ENCODE measurements at places on chromosomes 1 and 21. TPM values are rescaled to one million over a fixed set of nuclear protein-coding genes. Genes with fewer than 3 reads are reported as not detected.

DNA sequence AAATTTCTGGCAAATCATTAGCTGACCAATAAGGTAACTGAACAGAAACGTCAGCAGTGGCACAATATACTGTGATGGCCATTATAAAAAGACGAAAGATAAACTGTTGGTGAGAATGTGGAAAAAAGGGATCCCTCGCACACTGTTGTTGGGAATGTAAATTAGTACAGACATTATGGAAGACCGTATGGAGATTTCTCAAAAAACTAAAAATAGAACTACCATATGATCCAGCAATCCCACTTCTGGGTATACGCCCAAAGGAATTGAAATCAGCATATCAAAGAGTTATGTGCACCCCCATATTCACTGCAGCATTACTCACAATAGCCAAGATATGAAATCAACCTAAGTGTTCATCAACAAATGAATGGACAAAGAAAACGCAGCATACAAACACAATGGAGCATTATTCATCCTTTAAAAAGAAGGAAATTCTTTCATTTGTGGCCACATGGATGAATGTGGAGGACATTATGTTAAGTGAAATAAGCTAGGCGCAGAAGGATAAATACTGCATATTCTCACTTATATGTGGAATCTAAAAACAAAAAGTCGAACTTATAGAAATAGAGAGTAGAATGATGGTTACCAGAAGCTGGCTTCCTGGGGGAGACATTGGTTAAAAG lies 257.7 kb downstream of the RHOU start:
- no peak for DNase-seq

- peak; percentile 86 for DNase-seq
Measured at GRCh38 chr1:64080941-64081562, 122.4 kb upstream of the UBE2U start.

DNA sequence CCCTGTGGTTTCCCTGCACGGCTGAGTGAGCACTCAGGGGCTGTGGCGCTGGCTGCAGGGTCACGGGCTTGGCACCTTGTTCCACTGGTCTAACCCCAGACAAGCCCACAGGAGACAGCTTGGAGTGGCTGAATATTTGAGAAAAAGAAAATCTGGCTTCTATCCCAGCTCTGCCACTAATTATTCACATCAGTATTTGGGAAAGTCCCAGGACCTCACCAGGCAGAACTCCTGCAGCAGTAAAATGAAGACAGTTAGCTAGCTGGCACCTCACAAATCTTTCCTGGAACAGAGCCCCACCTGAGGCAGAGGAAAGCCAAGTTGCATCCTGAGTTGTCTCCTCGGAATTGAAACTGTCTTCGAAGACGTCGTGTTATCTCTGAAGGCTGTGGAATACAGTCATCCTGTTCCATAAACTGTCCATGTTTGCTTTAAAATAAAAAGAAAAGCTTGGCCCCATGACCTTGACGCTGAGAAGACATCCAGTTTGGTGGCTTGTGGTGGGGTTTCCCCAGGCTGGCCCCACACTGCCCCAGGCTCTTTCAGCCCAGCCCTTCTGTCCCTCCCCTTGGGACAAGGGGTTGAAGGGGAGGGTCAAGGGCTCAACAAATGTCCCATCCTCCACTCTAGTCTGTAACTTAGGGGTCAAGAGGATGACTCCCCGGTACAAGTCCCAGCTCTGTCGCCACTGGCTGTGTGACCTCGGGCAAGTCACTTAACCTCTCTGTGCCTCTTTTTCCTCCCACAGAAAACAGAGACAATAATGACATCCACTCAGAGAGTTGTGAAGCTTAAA lies 93.8 kb upstream of the TMPRSS2 start:
- peak; percentile 23 for DNase-seq

DNA sequence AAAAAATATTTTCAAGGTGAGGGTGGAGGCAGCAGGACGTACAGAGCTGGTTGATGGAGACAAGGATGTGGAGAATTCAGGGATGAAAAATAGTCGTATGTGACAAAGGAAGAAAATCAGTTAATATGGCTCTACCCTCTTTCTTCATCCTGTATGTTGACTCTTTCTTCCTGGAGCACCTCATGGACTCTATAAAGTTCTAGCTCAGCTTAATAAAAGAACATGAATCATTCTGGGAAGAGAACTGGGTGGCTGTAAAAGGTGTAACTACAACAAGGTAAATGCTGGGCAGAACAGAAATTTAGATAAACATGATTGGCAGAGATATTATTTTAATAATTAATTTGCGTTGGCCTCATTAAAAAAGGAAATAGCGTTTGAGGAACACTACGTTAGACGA lies 241.8 kb upstream of the MAP1LC3C start:
- no peak for DNase-seq

GRCh38 chr1:3539707-3540425 lies 71.4 kb downstream of the MEGF6 start:
- DNase-seq: peak; percentile 30

GRCh38 chr1:109191891-109192290 lies 21.8 kb upstream of the SARS1 start:
- no peak for DNase-seq

DNA sequence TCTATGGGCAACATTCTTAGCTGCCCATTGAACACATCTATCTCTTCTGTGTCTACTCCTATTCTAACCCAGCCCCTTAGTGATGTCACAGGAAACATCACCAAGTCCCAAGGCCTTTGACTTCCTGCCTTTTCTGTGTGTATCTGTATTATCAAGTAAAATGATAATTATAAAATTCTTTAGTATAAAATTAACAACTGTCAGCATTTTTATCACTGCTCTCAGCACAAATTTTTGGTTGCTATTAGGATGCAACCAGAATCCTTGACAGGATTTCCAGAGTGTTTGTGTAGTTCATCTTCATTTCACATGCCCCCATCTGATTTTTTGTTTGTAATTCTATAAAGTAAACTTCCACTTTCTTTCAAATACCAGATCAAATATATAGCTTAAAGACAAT lies 33.8 kb downstream of the OR10Z1 start:
- no peak for DNase-seq

DNA sequence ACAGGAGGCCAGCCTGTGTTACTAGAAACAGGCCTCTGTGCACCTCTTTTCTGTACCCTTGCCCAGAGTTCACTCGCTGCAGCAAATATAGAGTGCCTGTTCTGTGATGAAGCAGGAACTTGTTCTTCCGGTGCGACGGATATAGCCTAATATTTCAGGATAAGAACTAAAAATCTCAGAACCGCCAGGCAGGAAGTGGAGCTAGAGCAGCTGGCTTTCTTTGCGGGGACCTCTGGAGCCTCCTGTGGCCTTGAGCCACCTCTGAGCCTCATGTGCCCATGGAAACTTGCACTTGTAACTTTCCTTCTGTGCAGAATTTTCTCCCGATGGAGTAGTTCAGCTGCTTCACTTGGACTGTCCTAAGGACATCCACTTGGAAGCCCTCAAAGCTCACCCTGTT lies 44.5 kb upstream of the VAMP3 start:
- DNase-seq: no peak

DNA sequence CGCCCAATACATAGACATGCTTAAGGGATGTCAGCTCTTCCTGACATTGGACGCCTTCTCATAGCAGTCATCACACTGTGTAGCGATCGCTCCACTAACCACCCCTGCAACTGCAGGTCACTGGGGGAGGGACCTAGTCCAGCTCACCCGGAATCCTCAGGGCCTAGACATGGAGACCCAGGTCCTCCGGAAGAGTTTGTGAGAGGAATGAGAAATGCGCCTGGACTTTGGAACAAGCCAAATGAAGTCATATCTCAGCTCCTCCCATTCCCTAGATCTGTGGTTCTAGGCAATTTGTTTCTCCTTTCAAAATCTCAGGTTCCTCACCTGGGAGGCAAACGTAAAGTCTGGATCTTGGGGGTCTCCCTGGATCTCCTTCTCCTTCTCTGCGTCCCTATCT lies 253.3 kb downstream of the KAZN start:
- no peak for DNase-seq

DNA sequence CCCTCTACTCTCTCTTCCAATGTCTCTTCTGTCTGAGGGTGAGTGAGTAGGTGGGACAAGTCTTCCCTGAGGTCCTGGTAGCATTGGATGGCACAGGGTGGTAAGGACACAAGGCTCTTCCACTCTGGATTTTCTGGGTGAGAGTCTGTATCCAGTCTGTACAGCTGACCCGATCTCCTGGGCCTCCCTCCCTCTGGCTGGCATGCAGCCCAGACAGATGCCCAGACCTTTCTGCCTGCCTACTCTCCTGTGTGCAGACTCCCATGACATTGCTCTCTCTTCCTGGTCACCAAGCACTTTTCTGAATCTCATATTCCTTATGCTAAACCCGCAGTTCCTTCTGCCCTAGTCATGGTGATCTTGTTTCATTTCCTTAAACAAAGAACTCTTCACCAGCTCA lies 100.3 kb downstream of the GRIK3 start:
- no peak for DNase-seq

- peak; percentile 21 for DNase-seq
Measured at GRCh38 chr1:156801409-156802121, 15.1 kb downstream of the SH2D2A start.

DNA sequence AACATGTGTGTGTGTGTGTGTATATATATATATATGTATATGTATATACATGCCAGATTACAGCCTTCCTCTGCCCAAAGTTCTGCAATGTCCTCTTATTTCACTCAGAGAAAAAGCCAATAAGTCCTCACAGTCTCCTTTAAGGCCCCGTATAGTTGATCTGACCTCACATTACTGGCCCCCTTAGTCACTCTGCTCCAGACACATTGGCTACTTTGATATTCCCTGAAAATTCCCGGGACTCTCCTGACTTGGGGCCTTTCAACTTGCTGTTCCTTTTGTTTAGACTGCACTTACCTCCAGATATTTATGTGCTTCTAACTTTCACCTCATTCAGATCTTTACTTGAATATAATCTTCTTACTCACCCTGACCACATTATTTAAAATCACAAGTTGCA lies 4.2 kb upstream of the BSDC1 start:
- no peak for DNase-seq

DNA sequence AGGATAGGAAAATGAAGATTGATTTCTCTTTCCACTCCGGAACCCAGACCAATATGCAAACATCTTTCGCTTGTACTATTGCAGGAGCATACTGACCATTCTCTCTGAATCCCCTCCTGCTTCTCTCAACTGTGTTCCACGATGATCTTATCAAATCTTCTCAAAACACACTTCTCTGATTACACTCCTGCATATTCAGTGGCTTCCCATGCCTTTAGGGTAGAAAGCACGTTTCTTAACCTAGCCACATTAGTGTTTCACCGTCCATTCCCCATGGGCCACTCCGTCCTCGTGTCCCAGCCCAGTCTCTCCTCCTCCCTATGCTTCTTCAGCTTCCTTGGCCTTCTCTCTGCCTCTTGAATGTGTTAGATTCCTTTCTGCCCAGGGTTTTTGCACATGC lies 198.5 kb downstream of the ZP4 start:
- no peak for DNase-seq

- DNase-seq: no peak
Measured at GRCh38 chr21:45326169-45326851, 38.6 kb upstream of the POFUT2 start.

- no peak for DNase-seq
Measured at GRCh38 chr1:9916452-9916851, 6.4 kb upstream of the CTNNBIP1 start.

GRCh38 chr1:98692482-98692881 lies 31.0 kb downstream of the SNX7 start:
- DNase-seq: no peak

DNA sequence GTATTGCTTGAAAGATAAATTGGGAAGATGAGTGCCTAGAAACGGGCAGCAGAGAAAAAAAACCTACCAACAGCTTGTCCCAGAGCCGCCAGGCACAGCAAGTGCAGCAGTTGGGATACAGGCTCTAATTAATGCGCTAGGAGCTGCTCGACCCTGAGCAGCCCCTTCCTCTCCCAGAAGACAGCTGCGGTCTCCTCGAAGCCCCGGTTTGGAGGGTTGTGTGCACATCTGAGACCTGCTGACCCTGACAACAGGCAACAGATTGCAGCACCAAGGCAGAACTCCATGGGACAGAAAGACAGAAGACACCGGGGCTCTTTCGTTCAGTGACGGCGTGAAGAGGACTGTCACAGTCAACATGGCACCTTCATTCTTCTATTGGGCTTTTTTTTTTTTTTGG lies 101.4 kb downstream of the TSEN15 start:
- DNase-seq: no peak

DNA sequence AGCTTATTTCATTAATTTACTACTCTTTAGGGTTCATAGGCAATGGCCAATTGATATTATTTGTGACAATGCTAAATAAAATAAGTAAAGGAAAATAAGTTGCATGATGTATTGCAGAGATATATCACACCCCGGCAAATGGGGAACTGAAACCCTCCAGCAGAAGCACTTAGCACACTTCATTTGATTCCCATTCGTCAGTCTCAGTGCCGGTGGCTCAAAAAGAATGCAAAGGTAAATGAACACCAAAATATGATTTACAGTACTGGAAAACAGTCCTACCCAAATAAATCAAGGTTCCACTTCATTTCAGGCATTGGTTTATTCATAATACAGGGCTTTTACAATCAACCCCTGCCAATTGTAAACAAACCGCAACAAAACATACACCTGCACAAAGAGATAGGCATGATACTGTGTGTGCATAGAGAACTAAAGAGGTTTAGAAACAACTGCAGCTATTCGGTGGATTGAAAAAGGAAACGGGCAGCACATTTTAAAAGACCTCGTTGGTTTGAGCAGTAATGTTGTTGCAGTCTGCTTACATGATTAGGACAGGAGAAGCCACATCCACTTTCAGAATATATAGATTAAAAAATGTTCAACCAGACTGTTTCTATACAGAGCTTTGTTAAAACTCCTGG lies 1019.2 kb downstream of the TTLL7 start:
- no peak for DNase-seq

DNA sequence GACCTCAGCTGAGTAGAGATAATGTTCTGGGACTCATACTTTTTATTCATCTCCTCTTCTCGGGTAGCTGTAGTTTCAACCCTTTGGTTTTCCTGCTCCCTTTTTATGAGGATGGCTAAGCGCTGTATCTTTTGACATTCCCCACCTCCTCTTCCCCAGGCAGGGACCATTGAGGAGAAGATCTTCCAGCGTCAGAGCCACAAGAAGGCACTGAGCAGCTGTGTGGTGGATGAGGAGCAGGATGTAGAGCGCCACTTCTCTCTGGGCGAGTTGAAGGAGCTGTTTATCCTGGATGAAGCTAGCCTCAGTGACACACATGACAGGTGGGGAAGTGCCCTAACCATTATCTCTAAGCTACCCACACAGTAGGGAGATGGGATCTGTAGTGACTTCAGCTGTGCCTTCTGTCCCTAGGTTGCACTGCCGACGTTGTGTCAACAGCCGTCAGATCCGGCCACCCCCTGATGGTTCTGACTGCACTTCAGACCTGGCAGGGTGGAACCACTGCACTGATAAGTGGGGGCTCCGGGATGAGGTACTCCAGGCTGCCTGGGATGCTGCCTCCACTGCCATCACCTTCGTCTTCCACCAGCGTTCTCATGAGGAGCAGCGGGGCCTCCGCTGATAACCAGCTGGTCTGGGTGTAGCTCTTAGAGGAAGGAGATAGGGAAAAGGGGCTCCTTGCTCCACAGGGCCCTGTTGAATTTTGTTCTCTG lies 25.6 kb downstream of the LRRC41 start:
- no peak for DNase-seq

Gene KCNA2
- total RNA-seq: not detected

Gene CADM3
- not detected for total RNA-seq

Gene CD2
- not detected for total RNA-seq

Gene TMPRSS3
- not detected for total RNA-seq

Gene OR10R2
- total RNA-seq: not detected

Gene PLD5
- total RNA-seq: 7.3 TPM

Gene RNU1-2
- total RNA-seq: 4,441 TPM

Gene NTMT2
- total RNA-seq: not detected
